ENCODE measurements at places on chromosomes 1 and 21.

DNA sequence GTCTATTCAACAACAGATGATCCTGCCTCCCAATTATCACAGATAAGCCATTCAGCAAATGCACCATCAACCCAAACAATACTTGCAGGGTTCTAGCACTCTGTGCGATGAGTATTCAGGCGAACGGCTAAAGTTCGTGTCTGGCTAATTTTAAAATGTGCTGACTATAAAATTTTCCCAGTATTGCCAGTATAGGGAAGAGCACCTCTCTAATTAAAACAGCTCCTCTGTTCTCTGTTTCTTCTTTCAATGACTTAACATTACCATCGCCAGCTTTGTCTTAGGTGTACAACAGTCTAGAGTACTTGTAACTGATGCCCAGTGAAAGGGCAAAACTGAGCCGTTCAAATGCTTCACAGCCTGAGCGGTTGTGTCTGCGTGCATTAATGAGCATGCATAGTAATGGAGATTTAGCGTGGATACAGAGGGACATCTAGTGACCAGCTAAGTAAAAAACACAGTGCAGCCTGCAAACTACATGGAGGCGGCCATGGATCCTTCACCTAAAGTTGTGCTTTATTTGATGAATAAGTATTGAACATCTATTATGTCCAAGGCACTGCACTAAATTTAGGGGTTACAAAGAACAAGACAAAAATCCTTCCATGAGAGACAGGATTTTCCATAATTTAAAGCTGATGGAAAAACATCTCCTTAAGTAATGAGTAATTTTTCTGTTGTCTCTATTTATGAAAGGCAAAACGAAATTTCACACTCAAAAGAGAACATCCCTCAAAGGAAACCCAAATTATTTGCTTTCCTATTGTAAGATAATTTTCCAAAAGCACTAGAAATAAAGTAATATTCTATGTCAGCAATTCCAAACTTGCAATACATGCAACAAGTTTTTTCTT, 120.0 kb downstream of the SETD4 start:
- no peak for DNase-seq

GRCh38 chr1:213277036-213277435, 226.0 kb downstream of the RPS6KC1 start:
- no peak for DNase-seq

DNA sequence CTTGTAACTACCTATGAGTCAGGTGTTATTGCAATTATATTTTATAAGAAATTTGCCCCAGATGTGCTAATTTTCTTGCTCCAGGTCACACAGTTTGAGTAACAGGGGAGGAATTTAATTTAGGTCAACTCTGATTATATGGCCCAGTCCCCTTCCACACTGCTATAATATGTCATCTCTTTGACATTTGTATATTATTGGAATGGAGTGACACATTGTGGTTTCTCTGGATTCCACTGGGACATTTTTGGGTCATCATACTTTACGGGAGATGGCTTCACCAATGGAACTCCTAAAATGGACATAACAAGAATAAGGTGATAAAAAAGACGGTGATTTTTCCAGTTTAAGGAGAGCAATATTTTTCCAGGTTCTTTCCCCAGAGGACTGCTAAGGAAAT, 191.2 kb downstream of the DISC1 start:
- no peak for DNase-seq

GRCh38 chr1:71228241-71228640, 147.4 kb upstream of the ZRANB2 start:
- no peak for DNase-seq

DNA sequence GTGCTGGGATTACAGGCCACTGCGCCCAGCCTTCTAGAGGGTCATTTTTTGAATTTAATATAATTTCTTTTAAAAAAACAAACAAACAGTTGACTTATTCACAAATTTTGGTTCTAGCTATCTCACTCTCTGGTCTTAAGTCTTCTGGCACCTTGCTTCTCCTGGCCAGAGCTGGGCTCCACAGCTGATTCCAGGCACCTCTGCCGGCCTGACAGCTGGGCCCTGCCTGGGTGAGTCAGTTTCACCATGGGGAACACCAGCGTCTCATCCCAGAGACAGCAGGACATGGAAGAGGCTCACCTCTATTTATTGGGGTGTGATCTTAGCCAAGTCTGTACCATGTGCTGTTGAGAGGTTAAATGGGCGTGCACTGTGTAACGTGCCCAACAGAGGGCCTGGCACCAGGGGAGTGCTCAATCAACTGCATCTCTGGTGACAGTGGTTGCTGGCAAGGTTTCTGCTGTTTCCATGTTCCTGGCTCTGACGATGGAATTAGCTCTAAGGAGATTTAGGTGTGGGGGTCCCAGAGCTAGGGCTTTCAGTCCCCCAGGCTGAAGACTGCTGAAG, 956 bp downstream of the CPLANE2 start:
- DNase-seq = peak; percentile 32

DNA sequence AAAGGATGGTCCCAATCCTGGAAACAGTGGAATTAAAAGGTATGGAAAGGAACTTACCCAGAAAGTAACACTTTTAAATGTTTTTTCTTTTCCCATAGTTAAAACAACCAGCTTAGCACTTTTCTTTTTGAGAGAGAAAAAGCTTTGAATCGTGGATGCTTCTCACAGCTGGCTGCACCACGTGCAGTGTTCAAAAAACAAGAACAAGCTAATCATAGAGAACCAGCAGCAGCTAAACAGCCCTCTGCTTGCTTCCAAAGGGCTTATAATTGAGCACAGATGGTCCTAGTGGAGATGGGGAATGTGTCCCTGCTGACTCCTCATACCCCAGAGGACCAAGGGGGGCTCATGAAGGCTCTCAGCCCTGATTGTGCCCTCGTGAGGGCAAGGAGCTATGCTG, 26.4 kb downstream of the UTP25 start:
- no peak for DNase-seq

DNA sequence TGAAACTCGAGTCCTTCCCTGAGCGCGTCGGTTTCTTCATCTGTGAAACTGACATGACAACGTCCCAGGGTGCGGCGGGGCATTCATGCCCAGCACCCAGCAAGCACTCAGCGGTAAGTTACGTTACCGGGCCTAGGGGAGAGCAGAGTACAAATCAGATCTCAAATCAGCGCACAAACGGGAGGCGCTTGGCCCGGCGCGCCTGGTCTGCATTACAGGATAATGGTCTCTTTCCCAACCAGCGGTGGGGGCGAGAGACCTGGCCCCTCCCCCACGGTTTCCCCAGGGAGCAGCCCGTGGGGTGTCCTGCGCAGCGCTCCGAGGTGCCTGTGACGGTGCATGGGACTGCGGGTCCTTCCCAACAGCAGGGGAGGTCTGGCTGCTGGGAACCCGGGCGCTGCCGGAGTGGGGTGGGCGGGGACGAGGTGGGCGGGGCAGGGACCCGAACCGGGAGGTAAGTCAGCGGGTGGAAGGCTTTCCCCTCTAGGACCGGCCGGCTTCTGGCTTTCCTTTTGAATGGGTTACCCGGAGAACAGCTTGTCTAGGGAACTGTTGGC, 1.0 kb downstream of the TMEM51 start:
- no peak for DNase-seq

DNA sequence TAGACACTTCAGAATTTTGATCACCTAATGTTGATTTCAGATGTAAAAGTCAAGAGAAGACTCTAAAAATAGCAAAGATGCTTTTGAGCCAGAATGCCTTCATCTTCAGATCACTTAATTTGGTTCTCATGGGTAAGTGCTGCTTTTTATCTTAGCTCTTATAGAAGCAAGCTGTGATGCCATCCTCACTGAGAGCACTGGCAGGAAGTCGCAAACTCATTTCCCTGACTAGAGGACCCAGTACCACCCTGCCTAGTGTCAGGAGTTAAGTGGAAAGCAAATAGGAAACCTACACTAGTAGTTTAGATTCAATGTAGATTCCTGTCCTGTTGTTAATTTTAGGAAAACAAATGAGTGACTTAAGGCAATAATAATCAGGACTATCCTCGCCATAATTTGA, 12.1 kb downstream of the IFNAR2 start:
- DNase-seq = no peak

DNA sequence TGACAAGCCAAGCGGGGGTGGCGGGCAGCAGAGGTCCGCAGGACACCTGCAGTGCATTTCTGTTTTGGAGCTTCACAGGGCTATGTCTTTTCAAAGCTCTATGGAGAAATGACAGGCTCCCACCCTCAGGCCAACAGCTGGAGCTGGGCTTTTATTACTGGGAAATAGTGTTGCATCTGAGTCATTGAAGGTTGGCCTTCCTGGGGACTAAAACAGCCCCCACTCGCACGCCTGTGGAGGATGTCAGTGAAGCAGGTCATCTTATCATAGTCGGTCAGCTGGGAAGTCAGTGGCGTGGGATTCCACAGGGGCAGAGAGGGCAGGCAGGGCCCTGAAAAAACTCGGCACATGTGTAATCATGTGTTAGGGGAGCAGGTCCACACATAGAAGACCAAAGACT, 55.3 kb downstream of the NTPCR start:
- no peak for DNase-seq

DNA sequence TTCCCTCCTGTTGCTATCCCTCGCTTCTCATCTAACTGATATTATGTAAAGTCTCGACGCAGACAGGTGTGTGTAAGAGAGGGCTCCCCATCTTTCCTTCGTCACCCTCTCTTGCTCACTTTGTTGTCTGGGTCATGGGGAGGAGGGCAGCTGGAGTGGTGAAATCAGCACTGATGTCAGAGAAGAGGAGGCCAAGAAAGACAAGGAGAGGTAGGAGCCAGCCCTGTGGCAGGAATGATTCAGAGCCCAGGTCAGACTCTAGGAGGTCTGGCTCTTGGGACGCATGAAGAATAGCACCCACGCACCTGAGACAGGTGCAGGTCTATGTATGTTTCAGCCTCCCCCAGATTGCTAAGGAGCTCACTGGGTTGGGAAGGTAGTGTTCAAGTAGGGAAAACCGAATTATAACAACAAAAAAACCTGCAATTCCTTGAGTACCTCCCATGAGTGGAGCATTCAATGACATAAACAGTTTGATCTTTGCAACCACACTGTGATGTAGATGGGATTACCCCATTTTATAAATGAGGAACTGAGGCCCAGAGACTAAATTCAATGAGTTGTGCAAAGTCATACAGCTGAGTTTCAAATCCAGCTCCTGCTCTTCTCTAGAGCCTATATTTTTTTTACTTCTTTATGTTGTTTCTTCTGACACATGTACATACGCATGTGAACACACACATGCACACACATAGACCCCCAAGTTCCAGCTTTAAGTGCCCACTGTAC, 10.4 kb downstream of the NUAK2 start:
- no peak for DNase-seq

DNA sequence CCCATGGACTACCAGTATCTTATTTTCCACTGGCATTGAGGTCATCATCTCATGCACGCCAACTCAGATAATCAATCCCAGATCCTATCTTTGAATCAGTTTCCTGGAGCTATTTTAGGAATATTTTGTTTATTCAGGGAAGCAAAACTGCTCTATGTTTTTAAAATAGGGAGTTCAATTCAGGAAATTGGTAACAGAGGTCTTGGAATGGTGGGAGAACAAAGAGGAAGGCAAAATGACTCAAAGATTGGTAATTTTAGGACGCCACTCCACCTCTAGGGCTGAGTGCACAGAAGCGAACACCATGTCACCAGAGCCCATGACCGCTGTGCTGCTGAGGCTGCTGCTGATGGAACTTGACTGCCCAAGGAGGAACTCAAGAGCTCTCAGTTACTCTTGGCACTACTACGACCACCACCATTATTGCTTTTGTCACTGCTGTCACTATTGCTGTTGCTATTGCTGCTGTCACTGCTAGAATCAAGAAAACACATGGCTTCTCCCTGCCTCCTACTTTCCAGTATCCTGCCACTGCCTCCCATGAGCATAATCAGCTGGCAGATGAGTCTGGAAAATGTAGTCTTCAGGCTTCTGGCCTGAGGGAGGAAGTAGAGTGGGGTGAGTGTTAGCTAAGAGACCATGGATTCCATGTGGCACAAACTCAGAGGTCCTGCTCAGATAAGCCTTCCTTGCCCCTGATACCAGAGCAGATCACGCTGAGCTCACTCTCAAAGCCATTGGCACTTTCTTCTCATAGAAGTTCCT, 71.6 kb upstream of the CNIH3 start:
- no peak for DNase-seq

DNA sequence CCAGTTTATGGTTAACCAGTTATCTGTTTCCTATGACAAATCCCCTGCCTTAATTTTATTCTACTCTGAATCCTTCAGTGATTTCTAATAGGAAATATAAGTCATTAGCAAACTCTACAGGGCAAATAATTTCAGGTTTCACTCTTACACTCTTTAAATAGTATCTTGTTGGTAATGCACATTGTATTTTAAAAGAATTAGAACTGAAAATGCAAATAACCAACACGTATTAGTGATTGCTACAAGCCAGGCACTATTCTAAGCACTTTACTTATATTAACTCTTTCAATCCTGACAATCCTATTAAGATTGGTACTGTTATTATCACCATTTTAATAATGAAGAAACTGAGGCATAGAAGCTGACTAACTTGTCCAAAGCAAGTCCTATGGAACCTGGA, 48.3 kb upstream of the LHX8 start:
- no peak for DNase-seq

DNA sequence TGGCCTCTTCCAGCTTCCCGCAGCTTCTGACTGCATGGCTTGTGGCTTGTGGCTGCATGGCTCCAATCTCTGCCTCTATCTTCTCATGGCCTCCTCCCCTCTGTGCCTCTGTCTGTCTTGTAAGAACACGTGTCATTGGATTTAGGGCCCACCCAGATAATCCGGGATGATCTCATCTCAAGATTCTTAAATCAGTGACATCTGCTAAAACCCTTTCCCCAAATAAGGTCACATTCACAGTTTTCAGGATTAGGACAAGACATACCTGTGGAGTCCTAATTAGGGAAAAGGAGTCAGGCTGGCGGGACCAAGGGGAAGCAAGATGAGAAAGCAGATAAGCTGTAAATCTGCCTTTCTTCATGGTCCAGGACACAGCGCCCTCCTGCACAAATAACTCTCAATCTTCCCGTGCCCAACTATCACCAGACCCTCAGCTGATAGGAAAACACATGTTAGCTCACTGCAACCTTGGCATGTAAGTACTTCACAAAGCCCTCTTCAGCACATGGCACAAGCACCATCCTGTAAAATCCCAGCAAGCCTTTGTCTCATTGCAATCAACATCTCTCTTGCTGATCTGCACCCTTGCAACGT, 82.2 kb downstream of the SPSB1 start:
- DNase-seq = no peak

DNA sequence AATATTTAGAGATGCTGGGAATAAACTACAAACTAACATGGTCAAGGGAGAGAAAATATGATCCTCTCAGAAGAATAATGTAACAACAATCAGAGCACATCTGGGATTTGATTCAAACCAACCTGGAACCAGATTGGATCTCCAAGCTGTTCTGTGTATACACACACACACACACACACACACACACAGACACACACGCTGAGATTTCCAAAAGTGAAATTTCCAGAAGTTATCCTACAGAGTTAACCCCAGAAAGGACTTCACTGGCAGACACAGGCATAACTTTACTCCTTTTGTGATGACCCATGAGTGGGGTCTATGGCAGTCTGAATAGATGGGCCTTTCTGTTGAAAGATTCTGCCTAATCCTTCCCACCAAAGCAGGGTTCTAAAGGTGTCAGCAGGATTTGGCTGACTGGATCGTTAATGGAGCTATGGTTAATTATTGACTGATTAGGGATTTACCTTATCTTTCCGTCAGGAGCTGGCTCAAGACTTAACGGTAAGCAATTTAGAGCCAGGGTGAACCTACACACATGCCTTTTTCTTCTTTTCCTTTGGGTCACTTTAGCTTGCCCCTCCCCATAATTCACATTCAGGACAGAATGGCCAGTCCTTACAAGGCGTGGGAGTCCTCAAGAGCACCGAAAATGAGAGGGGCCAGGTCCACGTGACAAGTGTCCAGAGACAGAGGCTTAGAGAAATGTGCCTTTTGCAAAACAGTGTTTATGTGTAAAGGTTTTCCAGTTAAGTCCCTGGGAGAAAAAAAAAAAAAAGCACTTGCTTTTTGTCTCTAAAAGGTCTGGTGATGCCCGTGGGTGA, 10.9 kb upstream of the PROX1 start:
- DNase-seq = no peak

Data from stimulated activated CD8-positive, alpha-beta memory T cell treated with anti-CD3 and anti-CD28 coated beads, Interleukin-2, amount 100 ng/mL, for 1 hour (primary cell).